ENCODE measurements at places on chromosomes 5 and 9.
A peak's percentile ranks its signal among the peaks of the same experiment; 100 is the strongest.

- DNase-seq, result no peak
Measured at GRCh38 chr9:108956022-108956630, 21.9 kb downstream of the ABITRAM start.

DNA sequence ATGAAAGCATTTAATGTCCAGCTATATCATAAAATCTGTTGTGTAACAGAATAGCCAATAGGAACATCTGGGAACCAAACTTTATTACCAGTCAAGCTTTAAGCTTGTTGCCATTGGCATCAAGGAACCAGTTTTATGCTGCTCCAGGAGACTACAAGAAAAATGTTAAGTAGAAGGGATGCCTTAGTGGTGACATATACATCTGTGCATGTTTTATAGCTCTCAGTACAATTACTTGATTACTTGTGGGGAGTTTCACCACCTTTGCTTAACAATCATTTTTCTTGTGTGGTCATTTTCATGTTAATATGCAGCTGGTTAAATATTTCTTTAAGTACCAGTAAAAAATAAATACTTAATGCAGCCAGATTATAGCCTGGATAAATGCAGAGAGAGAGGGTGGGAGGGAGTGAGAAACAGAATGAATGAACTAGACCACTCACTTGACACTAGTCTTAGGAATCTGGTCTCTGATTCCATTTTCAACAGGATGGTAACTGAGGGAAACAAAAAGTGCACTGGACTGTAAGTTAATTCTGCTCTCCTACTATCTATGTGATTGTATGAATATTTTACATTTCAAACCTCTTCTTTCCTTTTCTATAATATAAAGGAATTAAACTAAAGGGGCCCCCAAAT, 35.7 kb upstream of the LURAP1L start:
- DNase-seq, result no peak

DNA sequence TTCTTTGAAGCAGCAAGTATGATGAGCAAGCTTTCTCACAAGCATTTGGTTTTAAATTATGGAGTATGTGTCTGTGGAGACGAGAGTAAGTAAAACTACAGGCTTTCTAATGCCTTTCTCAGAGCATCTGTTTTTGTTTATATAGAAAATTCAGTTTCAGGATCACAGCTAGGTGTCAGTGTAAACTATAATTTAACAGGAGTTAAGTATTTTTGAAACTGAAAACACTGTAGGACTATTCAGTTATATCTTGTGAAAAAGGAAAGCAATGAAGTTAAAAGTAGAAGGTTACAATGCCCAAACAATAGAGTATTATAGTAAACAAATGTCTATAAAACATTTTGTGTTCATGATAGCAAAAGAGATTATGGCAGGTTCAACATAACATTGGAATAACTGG, 88.6 kb downstream of the JAK2 start:
- peak; percentile 5 for DNase-seq

DNA sequence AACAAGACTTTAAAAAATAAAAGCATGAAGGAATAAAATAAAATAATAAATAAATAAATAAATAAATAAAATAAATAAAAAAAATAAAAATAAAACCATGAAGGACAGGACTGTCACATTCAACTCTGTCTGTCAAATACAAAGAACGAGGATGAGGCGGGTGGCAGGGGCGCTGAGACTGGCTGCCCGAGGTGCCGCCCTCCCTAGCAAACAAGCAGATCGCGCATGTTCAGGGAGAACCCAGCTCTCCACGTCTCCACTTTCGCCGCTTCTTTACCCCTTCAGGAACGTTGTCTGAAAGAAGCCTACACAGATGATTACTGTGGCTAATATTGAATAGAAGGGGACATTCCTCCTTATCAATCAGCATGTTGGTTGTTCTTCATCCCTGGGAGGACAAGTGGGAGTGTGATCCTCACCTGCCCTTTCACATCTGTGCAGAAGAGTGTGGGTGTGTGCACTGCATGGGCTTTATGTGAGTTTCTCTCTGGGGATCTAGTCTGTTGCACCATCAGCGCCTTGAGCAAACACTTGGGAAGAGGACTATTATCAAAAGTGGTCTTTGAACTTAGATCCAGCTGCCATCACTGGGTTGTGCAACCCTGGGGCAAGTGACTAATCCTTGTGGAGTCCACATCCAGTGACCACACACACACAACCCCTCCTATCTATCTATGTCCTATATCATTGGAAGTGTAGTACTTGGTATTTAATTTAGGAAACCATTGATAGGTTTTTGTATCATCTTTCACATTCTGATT, 399.2 kb downstream of the IRX2 start:
- DNase-seq, result no peak

DNA sequence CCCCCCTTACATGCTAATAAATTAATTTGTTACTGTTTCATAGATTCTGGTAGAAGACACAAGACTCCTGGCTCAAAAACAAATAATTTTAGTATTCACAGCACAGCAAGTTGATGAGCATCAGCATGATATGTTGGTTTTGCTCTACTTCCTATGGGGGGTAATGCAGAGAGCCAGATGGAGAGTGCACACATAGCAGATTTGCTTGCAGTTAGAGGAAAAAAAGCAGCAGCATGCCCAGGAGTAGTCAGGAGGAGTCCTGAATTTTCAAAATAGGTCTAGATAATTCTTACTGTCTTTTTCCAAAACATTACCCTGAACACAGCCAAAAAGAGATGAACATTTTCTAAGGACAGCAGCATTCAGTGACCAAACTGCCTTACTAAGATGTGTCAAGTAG, 261.3 kb downstream of the COX7C start:
- DNase-seq, result no peak

- no peak for DNase-seq
Measured at GRCh38 chr9:130666393-130667119, 2.2 kb downstream of the PRDM12 start.

GRCh38 chr5:127518319-127518621, 830 bp downstream of the PRRC1 start:
- DNase-seq, result no peak

- DNase-seq, result no peak
Measured at GRCh38 chr9:80447876-80448275, 876.1 kb downstream of the TLE4 start.

- DNase-seq, result no peak
Measured at GRCh38 chr5:36792560-36793180, 83.9 kb upstream of the NIPBL start.

DNA sequence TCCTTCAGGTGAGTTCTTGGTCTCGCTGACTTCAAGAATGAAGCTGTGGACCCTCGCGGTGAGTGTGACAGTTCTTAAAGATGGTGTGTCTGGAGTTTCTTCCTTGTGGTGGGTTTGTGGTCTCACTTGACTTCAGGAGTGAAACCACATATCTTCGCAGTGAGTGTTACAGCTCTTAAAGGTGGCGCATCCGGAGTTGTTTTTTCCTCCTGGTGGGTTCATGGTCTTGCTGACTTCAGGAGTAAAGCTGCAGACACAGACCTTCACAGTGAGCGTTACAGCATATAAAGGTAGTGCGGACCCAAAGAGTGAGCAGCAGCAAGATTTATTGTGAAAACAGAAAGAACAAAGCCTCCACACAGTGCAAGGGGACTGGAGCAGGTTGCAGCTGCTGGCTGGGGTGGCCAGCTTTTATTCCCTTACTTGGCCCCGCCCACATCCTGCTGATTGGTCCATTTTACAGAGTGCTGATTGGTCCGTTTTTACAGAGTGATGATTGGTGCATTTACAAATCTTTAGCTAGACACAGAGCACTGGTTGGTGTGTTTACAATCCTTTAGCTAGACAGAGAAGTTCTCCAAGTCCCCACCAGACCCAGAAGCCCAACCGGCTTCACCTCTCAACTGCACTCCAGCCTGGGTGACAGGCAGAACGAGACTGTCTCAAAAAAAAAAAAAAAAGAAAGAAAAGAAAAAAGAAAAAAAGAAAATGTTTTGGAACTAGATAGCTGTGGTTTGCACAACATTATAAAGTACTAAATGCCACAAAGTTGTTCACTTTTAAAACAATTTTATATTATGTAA, 9.1 kb upstream of the ERMP1 start:
- DNase-seq, result no peak

DNA sequence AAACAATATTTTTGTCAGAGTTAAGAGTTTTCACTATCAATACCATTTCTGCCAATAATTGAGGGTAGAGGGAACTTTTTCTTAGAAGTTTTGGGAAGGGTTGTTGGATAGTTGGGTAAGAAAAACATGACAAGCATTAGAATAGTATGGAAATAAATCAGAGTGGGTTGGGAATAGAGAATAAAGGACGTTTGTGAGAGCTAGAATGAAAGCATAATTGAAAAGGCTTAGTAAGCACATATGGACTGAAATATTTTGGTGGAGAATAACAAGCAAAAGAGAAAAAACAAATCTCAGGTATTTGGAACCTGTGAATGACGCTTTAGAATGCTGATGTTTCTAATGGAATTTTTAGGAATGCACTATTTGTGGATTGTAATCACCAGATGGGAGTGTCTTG, 262.9 kb upstream of the EDIL3 start:
- DNase-seq, result no peak

GRCh38 chr5:146130440-146131045, 25.2 kb upstream of the PLAC8L1 start:
- DNase-seq, result no peak

DNA sequence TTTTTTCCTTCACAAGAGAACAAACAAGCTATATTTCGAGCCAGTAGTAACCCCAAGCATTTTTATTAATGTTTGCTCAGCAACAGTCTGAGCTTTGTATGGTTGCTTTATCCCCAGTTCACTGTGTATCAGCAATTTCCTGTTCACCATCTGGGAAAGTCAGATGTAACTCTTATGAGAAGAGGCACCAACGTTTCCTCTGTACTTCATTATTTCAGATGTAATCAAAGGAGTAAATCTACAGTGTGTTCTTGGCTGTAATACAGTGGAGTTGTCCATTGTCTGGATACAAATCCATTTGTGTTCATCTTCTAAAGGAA, 340.2 kb downstream of the ARRDC3 start:
- DNase-seq, result no peak

- DNase-seq, result no peak
Measured at GRCh38 chr9:128372784-128373183, 1.6 kb downstream of the URM1 start.

DNA sequence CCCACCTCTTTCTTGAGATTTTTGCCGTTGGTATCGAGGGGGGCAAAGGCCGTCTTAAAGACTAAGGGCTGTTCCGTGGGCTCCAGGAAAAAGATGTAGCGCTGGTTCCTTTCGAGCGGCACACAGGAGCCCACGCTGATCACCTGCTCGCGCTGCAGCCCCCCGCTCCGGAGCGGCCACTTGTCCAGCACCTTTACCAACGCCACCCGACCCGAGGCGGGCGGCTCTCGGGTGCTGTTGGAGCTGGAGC, 781 bp downstream of the NRG2 start:
- no peak for DNase-seq

GRCh38 chr9:76357555-76357954, 36.7 kb downstream of the RFK start:
- no peak for DNase-seq

- no peak for DNase-seq
Measured at GRCh38 chr5:175444060-175444904, at the start of gene DRD1. Gene DRD1 (minus strand): TSS chr5:175444182. CDS start chr5:175443099, 1,083 bp downstream.

- no peak for DNase-seq
Measured at GRCh38 chr9:126415741-126416370, 89.2 kb downstream of the MVB12B start.

DNA sequence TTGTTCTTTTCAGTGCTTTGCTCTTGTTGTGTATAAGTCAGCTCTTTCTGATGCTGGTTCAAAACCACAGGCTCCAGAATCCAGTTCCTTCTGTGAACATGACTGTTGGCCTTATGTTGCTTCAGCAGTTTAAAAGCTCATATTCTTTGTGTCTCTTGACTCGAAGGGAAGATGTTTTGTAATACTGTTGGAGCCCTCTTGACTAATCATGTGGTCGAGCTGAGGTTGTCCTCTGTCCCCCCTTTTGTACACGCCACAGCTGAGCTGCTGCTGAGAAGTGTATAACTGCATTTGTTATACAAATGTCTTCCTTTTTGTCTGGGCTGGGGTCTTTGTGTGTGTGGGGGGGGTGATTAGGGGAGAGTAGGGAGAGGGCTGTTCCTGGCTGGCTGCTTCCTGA, 35.8 kb downstream of the SLC36A1 start:
- DNase-seq, result no peak

- DNase-seq, result no peak
Measured at GRCh38 chr9:136952321-136952850, 313 bp downstream of the LCN12 start.

GRCh38 chr5:172213126-172213525, 19.2 kb downstream of the EFCAB9 start:
- DNase-seq, result no peak

GRCh38 chr5:79023348-79023747, 38.2 kb upstream of the ARSB start:
- peak; percentile 0 for DNase-seq

- no peak for DNase-seq
Measured at GRCh38 chr5:73032635-73033034, 76.8 kb downstream of the FCHO2 start.

GRCh38 chr5:158287643-158288271, 428.8 kb upstream of the CLINT1 start:
- no peak for DNase-seq

DNA sequence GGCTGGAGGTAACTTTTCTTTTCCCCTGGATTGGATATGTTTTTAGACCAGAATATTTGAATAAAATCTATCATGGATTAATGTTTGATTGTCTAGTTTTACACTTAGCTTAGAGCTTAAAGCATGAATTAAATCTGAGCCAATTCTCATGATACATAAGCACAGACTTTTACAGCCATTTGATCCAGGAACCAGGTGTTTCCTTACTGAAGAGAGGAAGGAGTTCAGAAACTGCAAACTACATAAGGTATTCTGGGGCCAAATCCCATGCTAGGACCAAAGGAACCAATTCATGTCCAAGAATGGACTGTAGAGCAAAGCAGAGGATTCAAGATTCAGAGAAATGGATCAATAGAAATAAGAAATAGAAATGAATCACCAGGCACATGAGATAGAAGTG, 360.4 kb upstream of the ZNF608 start:
- no peak for DNase-seq

DNA sequence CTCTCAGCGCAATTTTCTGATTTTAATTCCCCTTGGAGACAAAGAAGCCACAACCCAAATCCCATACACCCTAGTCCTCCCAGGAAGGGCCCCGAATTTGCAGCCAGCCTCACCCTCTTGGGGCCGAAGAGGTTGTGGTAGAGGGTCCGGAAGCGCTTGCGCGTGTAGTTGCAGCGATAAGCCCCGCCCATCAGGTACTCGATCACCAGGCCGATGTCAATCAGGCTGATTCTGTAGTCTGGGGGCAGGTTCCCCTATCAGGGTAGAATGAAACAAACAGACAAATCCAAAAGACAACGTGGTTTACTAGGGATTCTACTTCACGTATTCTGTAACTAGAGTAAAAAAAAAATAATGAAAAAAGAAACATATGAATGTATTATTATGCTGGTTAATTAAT, 210.6 kb upstream of the KLF9 start:
- no peak for DNase-seq

- peak; percentile 21 for DNase-seq
Measured at GRCh38 chr5:155260798-155261197, 247.2 kb downstream of the KIF4B start.

- DNase-seq, result no peak
Measured at GRCh38 chr5:41978676-41979075, 53.6 kb downstream of the FBXO4 start.

DNA sequence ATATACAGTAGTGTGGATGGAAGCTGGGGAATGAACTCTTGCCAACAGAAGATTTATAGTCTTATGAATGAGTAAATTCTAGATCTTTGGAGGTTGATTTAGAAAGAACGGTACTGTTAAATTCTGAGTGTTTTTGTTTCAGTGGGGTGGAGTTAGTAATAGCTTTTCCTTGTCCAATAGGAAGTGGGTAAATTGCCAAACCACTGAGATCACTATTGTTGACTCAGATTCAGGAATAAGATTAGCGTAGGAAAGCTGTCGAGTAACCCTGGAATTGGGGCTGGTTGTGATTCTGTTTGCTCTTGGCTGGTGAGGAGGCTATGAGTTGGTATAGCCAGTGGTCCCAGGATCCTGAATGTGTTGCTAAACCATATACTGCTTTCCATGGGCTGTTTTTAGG, 155.6 kb downstream of the ARHGAP26 start:
- DNase-seq, result no peak
